Left forelimb (tissue), 1 donor: ENCODE measurements at places on chromosomes 16 and 17.

GRCh38 chr16:50169555-50170096 is 16.5 kb downstream of the TENT4B start:
- no peak for DNase-seq

- DNase-seq = no peak
Observed at GRCh38 chr17:7107012-7107754, 7.4 kb downstream of the ASGR2 start.

GRCh38 chr16:2487903-2488531 is 13.1 kb downstream of the TBC1D24 start:
- DNase-seq = no peak

DNA sequence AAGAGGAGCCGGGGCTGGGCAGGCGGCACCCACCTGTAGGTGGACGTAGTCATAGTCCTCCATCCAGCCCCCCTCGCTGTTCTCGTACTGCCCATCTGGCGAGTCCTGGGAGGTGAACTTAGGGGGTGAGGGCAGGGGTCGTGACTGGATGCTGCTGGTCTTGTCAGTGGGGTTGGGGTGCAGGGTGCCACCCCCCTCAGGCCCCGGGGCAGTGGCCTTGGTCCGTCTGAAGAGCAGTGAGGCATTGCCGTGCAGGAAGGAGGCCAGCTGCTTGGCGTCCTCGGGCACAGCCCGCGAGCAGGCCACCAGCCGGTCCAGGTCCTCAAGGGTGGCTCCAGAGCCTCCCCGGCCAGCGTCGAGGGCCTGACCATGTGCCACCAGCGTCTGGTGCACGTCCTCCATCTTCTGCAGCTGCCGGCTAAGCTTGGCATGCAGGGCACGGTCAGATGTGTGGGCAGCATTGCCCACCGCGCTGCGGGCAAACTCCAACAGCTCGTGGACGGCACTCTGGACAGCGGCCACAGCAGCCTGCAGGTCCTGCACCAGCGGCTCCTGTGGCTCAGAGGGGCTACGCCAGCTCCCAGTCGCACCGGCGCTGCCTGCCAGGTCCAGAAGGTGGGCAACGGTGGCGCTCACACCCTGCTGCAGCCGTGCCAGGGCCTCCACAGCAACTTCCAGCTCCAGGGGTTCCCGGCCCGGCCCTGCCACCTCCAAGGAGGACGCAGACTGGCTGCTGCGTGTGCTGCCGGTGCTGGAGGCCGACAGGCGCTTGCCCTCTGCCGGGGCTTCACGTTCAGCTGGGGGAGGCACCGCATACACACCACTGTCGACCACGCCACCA is 16.3 kb downstream of the CTRB1 start:
- DNase-seq = no peak

GRCh38 chr17:34207572-34207971 is 47.5 kb upstream of the CCL2 start:
- DNase-seq = no peak

GRCh38 chr16:21116148-21116693 is 34.4 kb downstream of the DNAH3 start:
- DNase-seq = no peak

- DNase-seq = no peak
Observed at GRCh38 chr17:43936434-43936833, 5.8 kb downstream of the PPY start.

- no peak for DNase-seq
Observed at GRCh38 chr16:24568392-24568791, 29.0 kb downstream of the RBBP6 start.

DNA sequence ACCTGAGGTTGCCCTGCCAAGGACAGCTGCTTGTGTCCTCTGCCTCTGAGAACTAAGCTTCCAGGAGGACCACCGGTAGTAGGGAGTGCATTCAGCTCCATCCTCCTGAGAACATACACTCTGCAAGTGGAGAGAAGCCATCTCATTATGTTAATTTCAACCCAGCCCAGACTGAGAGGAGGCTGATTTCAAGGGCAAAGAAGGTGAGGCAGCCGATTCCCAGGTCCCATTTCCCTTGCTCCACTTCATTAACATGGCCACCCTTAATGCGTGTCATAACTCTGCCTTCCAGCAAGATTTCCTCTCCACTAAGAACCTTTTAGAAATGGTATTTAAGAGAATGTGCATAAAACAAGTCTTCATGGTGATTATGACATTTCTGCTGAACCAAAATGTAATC is 72.5 kb downstream of the CDH13 start:
- DNase-seq = no peak

DNA sequence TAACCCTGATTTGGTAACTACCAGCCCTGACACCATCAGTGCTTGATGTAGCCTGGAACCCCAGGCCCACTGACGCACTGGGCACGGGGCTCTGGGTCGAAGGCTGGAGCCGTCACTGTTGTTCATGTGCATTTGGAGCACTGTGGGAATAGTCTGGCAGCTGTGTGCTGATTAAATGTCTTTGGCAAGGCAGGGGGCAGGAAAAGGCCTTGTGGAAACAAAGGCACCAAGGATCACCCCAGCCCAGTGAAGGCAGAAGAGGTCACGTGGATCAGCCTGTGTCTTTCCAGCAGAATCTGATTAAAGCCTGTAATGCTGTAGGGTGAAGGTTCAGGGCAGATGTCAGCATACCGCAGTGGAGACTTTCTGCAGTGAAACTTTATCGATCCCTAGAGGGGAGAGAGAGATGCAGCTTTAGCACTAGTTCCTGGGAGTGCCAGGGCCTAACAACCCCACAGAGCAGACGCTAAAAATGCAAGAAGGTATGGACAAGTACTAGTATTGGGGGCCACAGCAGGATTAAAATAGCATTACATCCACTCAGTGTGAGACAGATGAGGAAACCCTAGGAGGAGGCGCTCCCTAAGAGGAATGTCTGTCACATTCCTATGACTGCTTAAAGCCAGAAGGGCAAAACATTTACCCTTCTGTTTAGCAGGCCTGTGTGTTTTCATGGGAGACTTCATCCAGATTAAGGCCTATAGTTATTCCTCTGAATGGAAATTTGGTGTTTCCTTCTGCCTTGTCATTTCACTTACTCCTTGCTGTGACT is 9.7 kb downstream of the ZNHIT3 start:
- no peak for DNase-seq

GRCh38 chr17:70863436-70864248 is 694.3 kb downstream of the KCNJ2 start:
- no peak for DNase-seq

DNA sequence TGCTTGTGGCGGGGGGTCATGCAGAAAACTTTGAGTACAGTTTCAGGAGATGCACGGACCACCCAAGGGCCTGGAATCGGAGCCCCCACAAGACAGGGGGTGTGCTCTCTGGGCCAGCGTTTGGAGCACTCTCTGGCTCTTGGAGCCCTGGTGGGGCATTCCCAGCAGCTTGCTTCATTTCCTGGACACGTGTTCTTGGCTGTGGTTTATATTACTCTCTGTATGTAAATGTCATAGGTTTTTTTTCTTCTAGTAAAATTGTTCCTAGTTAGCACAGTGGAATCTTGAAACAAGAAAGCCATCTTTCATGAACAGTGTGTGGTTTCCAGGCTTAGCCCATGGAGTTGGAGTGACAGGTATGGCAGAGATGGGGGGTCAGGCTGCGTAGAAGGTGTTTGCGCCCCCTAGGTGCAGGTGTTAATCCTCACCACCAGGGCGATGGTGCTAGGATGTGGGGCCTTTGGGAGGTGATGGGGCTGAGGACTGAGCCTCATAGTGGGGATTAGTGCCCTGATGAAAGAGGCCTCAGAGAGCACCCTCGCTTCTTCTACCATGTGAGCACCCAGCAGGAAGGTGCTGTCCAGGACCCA is 79.8 kb downstream of the JPH3 start:
- no peak for DNase-seq

DNA sequence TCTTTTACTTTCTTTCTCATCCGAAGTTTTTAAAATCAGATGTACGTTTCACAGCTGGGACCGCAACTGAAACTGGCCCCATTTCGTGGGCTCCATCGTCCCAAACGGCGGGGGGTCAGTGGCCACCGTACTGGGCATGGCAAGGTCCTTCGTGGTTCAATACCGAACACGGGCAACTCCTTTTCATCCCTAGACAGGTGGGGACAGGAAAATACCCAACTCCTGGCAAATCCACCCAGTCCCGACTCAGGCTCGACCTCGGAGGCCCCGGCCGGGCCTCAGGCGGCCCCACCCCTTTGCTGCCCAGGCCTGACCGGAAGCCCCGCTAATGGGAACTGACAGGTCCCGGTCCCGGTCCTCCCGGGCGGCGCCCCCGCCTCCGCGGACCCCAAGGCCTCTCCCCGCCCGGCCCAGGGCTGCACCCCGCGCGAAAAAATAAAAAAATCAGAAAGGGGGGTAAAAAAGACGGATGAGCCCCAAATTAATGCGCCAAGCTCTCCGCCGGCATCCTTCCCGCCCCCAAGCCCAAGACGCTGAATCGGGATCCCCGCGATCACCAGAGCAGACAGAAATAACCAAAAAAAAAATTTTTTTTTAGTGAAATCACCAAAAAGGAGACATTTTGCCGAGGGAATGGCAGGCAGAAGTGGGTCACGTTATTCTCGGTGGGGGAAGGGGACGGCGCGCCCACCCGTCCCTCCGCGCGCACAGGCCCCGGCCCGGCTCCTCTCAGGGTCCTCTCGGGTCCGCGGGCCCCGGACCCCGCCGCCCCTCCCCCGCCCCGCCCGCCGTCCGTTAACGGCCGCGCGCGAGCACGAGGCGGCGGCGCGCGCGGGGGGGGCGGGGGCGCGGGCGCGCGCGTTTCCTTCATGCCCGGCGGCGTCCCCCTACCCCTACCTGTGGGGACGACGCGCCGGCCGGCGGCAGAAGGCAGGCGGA is 562 bp downstream of the ZC3H7A start:
- DNase-seq = peak; percentile 77

- DNase-seq = no peak
Observed at GRCh38 chr16:4529085-4530060, 9.2 kb downstream of the CDIP1 start.

- no peak for DNase-seq
Observed at GRCh38 chr17:81249223-81250040, 10.3 kb downstream of the NDUFAF8 start.

DNA sequence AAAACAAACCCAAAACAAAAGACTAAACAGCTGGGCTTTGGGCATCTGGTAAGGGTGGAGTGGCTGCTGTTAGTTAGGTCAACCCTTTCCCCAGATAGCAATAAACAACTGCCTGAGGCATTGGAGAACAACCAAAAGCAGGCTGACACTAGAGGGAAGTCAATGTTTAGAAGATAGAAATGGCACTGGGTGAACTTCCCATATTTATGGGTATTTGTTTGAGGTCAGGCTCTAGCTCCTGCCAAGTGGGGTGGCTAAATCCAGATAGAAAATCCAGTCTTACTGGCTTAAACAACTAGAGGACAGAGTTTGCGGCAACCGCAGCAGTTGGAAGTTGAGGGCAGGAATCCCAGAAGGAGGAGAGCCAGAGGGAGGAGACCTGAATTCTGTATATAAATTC is 79.4 kb downstream of the SDK2 start:
- no peak for DNase-seq

DNA sequence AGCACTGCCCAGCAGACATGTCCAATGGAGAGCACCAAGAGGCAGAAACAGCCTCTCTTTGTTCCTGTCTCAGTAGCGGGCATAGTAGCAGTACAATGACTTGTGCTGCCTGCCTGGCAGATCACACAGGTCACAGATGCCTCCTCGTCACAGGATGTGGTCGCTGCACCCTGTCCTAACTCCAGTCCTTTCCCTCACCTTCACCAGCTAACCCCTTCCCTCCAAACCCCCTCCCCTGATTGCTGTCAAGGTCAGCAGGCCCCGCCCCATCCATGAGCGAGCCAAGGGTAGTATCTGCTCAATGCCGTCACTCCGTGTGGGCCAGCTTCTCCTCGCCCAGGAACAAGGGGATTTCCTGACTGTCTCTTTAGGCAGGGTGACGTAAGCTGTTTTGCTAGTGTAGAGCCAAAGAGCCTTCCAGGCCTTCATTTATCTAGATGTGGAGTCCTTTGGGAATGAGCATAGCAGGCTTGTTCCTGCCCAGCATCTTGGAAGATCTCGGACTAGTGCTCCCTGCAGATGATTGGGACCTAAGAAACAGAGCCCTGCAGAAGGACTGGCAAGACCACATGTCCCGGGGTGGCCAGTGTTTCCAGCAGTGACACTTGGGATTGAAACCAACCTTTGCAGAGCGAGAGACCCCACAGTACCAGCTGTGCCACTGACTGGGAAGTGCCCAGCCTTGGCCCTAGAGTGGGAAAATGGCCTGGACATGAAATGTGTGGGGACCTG is 75.9 kb upstream of the TNRC6C start:
- no peak for DNase-seq

DNA sequence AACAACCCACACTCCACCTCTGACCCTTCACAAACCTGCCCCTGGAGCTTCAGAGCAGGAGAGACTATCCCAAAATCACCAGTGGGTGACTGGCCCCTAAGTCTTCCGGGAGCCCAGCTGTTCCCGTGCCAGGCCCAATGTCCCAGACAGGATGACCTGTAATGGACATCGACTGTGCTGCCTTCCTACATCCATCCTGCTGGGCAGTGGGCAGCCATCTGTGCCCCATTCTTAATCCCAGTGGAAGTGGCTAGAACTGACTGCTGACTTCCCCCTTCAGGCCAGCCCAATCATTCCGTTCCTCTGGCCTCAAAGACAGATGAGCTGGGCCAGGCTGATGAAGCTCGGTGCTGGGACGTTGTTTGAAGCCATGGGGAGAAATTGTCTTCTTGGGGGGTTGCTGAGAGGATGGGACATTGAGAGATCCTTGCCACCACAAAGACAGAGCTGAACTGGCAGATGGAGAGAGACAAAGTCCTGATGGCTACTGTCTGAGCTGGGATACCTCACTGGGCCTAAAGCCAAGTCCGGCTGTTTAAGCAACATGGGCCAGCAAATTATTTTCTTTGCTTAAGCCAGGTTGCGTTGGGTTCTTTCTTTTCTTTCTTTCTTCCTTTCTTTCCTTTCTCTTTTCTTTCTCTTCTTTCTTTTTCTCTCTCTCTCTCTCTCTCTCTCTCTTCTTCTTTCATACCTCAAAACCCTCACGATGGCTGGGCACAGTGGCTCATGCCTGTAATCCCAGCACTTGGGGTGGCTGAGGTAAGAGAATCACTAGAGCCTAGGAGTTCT is 17.9 kb upstream of the ALOX15B start:
- no peak for DNase-seq

DNA sequence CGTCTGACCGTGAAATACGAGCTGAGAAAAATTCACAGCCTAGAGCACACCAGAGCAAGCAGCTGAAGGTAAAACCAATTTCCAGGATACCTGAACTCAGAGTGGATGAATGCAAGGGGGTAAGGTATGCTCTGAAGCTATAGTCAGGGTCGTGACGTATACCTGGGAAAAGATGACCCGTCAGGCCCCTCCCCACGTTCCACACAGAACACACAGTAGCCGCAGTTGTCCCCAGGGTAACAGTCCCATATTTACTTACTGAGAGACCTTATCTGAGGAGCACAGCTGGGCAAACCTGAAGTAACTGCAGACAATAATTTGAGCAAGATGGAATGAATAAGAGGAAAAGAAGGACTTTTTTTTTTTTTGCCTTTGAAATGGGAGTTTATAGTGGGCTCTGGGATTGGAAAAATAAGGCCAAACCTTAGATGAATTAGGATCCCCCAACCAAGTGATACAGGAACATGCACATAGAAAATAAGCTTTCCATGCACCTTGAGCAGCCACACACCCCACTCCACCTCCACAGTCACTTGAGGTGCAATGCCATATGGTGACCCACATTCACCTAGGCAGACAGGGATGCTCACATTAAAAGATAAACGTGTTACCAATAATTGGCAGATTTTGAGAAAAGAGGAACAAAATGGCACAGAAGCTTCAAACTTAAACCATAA is 38.0 kb downstream of the ABCA6 start:
- no peak for DNase-seq
